ENCODE measurements at places on chromosomes 5 and 9. TPM values are rescaled to one million over a fixed set of nuclear protein-coding genes. Genes with fewer than 3 reads are reported as not detected.

DNA sequence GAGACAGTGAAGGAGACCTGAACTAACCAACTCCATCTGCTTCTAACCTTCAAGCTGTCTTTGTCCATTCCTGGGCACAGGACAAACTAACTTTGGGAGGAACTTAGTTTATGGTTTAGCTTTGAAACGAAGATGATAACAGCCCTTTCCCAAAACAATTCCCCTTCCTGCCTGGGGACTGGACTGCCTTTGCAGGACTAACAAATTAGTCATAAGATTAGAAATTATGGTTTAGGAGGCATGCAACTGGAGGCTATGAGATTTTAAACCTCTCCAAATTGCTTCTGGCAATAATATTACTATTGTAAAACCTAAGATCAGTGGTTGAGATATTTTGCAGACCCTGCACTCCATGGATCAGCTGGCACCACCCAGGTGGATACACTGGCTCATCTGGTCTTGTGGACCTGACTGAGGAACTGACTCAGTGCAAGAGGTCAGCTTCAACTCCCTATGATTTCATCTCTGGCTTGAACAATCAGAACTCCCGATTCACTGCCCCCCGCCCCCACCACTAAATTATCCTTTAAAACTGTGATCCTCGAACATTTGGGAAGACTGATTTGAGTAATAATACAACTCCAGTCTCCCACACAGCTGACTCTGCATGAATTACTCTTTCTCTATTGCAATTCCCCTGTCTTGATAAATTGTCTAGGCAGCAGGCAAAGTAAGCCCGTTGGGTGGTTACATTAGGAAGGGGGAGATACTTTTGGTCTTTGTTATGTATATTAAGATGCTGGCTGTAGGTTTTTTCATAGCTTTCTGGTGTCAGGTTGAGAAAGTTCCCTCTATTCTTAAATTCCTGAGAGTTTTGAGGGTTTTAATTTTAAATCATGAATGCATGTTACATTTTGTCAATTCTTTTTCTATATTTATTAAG lies 213.3 kb downstream of the TSSK1B start:
- DNase-seq: peak; percentile 51

The ADGRD2 gene
- not detected for total RNA-seq

GRCh38 chr5:131965826-131966415 lies 20.5 kb upstream of the MEIKIN start:
- no peak for DNase-seq

- no peak for DNase-seq
These were observed 1216.5 kb upstream of the CDH9 start for GRCh38 chr5:28254846-28255245.

The PCDHB16 gene
- 0.22 TPM for total RNA-seq

DNA sequence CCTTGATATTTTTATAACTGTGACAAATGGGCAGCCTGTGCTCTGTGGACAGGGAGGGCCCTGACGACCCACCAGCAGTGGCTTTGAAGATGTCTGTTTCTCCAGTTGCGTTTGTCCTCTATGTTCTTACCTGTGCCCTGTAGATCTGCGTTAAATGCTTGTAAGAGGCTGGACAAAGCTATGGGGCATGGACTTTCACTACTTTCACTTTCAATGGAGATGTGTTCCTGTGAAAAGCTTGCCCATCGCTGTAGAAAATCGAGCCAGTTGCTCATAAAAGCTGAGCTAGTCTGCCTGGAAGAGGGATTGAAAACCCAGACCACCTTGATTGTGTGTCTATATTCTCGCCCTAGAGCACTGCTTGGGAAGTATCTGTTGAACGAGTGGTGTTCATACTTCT lies 74.1 kb downstream of the PSAT1 start:
- peak; percentile 5 for DNase-seq

GRCh38 chr5:83714810-83715209 lies 5.8 kb downstream of the HAPLN1 start:
- DNase-seq: no peak

GRCh38 chr9:92486371-92486770 lies 4.1 kb upstream of the ASPN start:
- peak; percentile 41 for DNase-seq

The N4BP3 gene
- 23.8 TPM for total RNA-seq

Measured in lung microvascular endothelial cell (primary cell).